DMS153 (cell line): ENCODE measurements at places on chromosomes 16 and 17.

GRCh38 chr17:61205931-61206330 is 193.7 kb upstream of the TBX2 start:
- no peak for DNase-seq

GRCh38 chr17:76848670-76849069 is 19.5 kb upstream of the MGAT5B start:
- DNase-seq, result no peak

- DNase-seq, result no peak
These were observed 4.0 kb downstream of the STXBP4 start for GRCh38 chr17:54972406-54973138.

GRCh38 chr16:81502396-81503070 is 57.9 kb downstream of the CMIP start:
- DNase-seq, result no peak

DNA sequence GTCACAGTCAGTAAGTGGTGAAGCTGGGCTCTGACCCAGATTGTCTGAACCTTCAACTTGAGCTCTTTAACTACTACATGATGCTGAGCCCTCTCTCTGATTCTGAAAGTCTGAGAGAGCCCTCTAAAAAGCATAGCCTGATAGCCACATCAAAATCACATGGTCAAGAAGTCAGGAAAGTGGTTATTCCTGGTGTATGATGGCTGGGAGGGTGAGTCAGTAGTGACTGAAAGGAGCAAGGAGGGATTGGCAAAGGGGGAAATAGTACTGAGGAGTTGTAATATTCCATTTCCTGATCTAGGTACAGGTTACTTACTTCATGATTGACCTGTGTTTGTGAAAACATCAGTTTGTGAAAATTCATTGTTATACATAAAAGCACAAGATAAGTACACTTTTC is 89.1 kb downstream of the SSH2 start:
- DNase-seq, result no peak

DNA sequence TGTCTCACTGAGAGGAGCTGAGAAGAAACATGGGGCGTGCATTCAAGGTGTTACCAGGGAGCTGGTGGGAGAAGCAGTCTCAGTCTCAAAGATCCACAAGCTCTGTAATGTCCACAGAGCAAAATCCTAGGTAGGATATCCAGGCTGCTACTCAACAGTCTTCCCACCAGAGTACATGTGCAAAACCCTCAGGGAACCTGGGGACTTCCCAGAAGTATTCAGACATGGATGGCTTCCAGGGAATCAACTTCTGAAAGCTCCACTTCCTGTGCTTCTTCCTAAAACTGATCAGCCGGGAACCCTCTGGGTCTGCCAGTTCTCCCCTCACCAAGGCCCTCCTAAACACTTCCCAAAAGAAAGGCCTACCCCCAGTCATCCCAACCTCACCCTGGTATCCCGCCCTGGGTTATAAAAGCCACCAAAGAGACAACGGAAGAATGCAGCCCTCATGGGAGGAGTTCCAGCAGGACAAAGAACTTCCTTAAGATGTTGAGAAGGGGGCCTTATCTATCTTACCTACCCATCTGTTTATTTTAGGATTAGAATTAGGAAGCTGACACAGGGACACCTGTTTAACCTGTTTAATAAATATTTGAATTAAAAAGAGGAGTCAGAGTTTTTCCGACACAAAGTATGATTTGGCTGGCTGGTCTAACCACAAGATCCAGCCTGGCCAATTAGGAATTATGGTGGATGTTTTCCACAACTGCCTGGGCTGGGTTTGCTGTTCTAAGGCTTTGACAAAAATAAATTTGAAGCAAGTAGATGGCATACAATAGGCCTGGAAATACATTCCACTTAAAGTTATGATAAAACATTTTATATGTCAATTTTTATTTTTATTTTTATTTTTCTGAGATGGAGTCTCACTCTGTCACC is 37.0 kb downstream of the CUEDC1 start:
- DNase-seq, result no peak

DNA sequence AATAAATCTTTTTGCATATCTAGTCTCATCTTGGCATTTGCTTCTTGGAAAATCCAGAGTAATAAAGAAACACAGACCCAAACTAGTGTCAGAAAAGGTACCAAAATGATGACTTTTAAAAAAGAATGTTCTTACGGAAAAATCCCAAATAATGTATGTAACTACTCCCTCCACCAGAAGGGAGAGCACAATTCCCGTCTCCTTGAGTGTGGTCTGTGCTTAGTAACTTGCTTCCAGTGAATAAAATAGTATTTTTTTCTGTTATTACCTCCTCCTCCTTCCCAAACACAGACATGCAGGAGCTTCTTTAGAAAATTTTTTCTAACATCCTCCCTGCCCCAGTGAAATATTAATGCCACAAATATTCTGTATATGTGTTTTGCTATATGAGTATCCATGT is 358.1 kb downstream of the ZFHX3 start:
- no peak for DNase-seq

DNA sequence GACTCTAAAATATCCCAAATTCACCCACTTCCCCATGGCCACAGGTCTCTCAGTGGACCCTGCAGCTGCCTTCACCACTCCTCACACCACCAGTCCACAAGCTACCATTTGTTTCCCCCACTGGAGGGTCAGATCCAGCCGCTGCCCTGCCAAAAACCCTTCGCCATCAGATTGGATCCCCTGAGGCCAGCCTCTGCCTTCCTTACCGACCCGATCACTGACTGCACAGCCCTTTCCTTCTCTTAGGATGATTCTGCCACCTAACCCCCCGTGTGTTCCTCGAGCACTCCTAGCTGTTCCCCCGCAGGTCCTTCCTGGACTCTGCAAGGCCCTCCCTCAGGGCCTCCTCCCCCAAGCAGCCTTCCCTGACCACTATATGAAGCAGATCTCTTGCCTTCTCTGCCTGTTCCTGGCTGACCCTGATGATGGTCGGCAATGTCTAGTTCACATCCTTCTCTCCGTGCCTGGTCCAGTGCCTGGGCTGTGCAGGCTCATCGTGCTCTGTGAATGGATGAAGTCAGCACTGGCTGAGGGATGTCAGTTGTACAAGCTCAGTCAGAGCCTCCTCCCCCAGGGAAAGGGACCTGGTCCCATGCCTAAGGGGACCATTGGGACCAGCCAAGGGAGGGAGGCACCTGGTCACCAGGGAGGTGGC is 46.0 kb downstream of the CPNE2 start:
- DNase-seq, result no peak

GRCh38 chr16:67207249-67208091 is 8.5 kb downstream of the ELMO3 start:
- DNase-seq, result no peak

GRCh38 chr17:57309479-57309878 is 53.2 kb downstream of the MSI2 start:
- no peak for DNase-seq

DNA sequence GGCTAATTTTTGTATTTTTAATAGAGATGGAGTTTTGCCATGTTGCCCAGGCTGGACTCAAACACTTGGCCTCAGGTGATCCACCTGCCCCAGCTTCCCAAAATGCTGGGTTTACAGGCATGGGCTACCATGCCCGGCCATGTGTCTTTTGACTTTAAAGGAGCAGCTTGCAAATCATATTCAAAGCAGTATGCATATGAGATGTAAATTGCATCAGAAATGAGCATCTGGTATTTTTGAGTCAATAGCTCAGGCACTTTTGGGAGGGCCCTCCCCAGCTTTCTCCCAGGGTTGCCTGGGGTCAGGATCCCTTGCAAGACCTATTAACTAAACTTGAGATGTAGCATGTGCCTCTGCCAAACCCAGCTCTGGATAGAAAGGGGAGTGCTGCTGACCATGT is 21.5 kb downstream of the EPOP start:
- DNase-seq, result no peak

- no peak for DNase-seq
These were observed 944.5 kb upstream of the SOX9 start for GRCh38 chr17:71176331-71176730.

DNA sequence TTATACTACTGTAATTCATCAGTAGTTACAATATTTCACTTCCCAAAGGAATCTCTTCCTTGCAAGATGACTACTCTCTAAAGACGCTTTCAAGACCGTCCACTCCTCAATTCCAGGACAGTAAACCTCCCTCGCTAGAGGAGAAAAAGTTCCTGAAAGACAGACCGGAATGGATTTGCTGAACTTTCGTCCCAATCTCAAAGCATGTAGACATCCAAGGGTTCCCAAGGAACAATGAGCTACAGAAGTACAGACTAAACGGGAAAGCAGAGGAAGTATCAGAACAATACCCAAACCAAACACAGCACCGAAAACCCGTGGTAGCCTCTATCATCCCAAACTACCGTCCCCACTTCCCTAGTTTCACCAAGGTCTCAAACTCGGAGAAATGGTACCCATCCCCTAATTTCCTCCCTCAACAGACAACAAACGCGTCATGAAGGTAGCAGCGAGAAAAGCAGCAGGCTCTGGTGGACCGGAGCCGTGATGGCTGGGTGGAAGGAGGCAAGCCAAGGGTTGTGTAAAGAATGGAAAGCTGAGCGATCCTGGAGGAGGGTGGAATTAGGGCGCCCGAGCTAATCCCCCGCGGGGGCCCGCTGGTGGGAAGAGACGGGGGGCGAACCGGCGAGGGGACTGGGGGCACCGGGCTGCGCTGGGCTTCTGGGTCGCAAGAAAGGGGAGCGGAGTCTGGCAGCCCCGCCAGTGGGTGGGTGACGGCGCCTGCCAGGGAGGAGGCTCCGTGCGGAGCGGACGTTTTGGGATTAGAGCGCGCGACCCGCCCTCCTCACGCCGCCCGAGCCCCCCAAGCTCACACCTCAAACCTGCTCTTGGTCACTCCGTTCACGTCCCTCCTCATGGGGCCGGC is 647 bp downstream of the FBXL20 start:
- no peak for DNase-seq

DNA sequence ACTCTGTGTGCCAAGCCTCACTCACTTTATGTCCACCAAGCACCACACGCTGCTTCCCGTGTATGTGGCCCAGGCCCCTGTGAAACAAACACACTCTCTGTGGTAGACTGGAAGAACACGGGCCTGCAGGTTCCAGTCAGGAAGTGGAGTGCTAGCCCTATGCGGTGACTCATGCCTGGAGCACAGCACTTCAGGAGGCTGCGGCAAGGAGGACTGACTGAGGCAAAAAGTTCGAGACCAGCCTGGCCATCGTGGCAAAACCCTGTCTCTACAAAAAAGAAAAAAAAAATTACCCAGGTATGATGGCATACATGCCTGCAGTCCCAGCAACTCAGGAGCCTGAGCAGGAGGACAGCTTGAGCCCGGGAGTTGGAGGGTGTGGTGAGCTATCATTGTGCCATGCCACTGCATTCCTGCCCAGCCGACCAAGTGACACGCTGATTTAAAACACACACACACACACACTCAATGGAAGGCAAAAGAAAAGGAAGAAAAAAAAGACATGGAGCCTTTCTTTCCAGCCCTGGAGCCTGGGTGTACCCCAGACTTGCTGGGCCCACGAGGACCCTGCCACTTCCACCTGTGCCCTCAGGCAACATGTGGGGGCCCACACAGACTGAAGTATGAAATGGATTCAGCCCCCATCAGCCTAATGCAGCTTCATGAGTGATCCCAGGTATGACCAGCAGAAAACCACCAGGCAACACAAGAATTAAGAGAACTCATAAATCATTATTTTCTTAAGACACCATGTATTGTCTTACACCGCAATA is 126.6 kb downstream of the ANKRD11 start:
- DNase-seq, result no peak

GRCh38 chr17:67215991-67216421 is 29.0 kb downstream of the HELZ start:
- no peak for DNase-seq
